Type B pancreatic cell (in vitro differentiated cells): ENCODE measurements at places on chromosomes 3 and 15.
A peak's percentile ranks its signal among the peaks of the same experiment; 100 is the strongest.

DNA sequence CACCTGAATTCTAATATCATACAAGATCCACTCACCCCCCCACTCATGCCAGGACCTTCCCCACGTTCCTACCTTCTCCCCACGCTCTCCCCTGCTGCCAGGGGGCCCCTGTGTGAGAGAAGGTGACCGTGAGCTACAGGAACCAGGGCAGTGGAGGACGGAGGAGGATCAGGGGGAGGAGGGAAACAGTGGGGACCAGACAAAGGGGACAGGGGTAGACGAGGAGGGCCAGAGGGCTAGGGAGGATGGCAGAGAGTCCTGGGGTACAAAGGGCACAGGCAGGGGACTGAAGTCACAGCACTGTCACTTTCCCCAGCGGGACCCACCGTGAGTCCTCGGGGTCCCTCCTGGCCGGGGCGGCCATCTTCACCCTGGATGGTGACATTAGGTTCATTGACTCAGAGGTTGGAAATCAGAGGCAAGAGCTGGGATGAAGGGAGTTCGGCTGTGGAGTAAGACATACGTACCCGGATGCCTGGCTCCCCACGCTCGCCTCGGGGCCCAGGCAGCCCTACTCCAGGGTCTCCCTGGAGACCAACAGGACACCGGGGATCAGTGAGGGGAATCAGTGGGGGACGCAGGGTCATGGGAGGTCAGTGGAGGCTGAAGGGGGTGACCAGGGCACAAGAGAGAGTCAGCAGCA lies 6.3 kb upstream of the UCN2 start:
- no peak for DNase-seq

GRCh38 chr3:186383026-186383993 lies 21.3 kb upstream of the DGKG start:
- DNase-seq = no peak

DNA sequence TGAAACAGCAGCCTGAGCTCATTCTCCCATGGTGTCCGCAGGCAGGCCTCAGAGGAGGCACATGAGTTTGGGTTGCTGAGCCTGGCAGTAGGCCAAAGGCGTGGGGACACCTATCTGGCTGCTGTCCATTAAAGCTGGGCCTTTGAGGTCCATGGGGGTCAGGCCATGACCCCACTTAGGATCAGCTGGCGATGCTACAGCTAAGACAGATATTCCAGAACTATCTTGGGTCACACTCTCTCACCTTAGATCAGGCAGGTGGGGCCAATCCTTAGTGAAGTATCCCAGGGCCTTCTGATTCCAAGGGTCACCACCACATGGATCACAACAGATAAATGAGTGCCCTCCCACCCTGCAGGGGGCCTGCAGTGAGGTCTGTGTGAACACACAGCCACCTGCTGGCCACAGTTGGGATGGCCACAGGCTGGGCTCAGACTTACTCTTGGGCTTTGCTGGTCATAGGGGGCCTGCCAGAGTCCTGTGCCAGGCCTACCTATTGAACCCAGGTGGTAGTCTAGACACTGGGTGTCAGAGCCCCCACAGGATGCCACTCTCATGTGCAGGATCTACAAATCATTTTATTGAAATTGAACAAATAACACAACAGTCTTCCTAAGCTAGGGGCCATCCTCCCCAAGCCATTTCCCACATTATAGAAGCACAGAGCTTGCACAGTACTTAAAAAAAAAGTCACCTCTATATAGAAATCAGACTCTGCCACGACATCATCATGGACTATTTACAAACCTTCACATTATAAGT lies 2.0 kb upstream of the HYAL2 start:
- no peak for DNase-seq

GRCh38 chr15:90095521-90095959 lies 6.7 kb downstream of the IDH2 start:
- DNase-seq = no peak

GRCh38 chr3:158097593-158098308 lies 8.5 kb downstream of the SHOX2 start:
- peak; percentile 86 for DNase-seq

DNA sequence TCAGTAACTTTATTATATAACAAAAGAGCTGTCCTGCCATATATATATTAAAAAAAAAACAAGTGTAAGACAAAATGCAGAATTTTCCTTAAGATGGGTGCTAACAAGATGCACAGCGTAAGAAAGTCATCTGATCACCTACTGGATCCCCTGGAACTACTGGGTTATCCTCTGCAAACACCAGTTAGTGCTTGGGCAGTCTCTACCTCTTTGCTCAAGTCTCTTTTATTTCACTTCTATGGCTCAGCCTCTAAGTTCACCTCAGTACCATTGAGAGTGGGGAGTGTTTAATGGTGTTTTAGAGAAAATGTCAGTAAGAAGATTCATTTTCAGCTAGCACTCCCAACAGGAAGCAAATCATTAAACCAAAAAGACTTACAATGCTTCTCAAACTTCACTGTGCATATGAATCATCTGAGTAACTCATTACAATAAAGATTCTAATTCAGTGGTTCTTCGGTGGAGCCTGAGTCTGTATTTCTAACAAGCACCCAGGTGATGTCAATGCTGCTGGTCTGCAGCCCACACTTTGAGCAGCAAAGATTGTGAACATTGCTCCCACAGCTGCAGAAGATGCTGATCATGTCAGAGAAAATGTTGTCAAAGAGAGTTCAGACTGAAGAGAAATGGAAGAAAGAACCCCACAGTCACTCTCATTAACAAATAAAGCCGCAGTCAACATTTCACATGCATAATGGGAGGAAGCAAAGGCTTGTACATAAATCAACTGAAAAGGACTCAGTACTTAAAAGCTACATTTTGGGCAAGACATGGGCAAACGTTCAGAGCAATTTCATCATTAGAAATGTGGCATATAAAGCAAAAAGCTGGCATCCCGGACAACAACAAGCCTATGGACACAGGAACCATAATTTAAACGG lies 227.1 kb upstream of the ATP11B start:
- DNase-seq = no peak

- DNase-seq = no peak
Observed at GRCh38 chr15:20349774-20350498, 191.7 kb downstream of the GOLGA6L6 start.

DNA sequence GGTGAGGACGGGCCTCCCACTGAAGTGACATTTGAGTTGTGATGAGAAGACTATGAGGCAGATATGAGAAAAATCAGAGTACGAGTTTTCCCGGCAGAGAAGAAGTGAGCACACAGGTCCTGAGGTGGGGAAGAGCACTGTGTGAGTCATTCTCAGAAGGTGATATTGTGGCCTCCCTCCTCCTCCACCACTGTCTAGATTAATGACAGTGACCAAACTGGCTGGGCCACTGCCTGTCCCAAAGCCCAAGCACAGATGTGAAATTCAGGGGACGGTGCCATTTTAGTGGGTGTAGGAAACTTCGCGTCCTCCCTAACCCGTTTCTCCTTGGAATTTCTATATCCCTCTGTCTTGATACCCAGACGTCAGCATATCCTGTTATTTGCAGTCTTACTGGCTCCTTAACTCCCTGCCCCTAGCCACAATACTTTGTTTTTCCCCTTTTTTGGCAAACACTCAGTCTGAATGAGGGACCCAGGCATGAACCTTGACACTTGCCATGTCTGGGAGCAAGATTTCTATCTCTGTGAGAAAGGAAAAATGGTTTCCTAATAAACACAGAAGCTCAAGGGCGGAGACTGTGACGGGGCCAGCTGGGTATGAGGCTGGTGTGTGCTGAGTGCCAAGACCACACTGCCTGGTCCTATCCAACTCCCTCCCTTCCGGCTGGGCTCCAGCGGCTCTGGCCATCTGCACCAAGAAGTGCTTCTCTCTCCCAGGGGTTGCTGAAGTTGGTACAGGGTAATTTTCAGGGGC lies 15.2 kb downstream of the PRICKLE2 start:
- no peak for DNase-seq

- DNase-seq = no peak
Observed at GRCh38 chr3:151871639-151872468, 1.6 kb upstream of the SUCNR1 start.

- DNase-seq = no peak
Observed at GRCh38 chr3:195698647-195699387, 22.0 kb upstream of the MUC20 start.

DNA sequence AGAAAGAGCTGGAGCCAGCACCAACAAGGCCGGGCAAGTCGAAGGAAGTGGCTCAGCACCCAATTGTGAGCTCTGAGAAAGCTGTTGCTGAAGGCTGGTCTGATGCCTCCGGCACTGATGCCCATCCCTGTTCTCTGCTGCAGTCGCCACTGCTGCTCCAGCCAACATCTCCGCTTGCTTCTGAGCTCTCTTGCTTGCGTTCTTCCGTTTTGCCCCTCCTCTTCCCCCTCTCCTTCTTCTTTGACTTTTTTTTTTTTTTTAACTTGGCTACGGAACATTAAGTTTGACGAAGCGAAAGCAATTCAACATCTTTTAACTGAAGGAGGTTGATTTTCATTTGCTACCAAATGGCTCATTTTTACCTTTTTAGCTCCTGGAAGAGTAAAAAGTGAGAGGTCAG lies 442.9 kb downstream of the MCTP2 start:
- DNase-seq = no peak

GRCh38 chr3:180072786-180073185 lies 36.0 kb upstream of the PEX5L start:
- no peak for DNase-seq

- no peak for DNase-seq
Observed at GRCh38 chr3:148815316-148816110, 12.1 kb upstream of the CPB1 start.

DNA sequence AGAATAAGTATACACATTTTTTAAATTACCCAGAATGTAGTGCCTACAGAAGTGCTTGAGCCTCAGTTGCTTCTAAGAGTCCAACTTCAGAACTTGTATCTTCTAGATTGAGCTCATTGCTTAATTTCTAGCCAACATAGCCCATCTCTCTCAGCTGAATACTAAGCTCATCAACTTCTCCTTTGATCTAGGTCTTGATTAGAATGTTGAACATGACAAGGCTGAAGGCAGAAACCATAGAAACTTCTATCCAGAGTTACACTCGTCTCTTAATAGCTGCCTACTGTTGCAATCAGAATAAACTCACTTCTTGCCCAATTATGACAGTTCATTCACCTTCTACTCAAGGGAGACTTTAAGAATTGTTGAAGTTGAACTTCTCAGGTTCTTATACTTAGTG lies 327.3 kb upstream of the THBS1 start:
- no peak for DNase-seq

DNA sequence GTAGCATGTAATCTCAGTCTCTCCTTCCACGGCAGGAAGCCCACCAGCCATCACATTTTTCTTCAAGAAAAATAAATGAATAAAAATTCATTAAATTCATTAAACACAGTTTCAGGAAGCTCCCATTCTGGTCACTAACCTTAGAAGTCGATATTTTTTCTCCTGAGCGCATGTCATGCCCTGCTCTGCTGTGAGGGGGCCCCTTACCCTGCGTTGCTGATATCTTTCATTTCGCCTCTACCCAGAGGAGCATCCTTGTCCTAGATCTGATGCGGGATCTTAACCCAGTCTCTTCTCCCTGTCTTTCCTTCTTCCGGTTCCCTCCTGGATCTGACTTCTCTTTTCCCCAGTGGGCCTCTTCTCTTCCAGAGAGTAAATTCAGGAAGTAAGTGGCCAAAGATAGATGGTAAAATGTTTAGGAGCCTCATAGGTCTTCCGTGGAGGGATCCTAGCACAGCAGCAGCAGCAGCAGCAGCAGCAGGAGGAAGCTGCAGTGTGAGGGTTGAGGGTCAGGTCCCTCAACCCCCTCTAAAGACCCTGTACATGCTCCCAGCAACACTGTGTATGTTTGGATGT lies 1.4 kb upstream of the ILDR1 start:
- no peak for DNase-seq

DNA sequence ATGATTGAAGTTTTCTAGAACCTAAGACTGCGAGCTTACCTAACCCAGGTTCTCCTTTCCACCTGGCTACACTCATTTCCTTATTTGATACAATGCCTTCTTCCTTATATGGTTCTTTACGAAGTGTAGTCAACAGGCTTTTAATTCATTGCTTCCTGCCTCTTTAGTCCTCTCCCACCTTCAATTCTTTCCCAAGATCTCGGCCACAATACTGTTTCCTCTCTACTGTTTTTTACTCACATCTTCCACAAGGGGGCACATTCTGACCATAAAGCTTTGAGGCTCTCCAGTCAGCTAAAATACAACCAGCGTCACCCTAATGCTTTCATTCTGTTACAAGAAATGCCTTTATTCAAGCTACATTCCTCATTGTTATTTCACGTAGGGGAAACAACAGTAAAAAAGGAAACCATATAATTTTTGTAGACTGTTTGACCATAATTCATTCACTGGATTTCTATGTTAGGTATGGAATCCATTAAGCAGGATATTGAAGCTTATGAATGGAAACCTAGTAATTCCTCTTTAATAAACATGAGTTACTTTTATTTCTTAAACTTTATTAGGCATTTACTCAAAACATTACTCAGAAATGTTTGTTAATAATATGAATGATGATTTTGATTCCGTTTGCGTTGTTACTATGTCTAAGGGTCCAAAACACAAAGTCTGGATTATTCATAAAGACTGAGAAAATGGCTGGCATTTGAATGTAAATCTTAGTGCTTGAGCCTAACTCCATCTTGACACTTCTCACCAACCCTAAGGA lies 29.5 kb upstream of the VEPH1 start:
- no peak for DNase-seq

DNA sequence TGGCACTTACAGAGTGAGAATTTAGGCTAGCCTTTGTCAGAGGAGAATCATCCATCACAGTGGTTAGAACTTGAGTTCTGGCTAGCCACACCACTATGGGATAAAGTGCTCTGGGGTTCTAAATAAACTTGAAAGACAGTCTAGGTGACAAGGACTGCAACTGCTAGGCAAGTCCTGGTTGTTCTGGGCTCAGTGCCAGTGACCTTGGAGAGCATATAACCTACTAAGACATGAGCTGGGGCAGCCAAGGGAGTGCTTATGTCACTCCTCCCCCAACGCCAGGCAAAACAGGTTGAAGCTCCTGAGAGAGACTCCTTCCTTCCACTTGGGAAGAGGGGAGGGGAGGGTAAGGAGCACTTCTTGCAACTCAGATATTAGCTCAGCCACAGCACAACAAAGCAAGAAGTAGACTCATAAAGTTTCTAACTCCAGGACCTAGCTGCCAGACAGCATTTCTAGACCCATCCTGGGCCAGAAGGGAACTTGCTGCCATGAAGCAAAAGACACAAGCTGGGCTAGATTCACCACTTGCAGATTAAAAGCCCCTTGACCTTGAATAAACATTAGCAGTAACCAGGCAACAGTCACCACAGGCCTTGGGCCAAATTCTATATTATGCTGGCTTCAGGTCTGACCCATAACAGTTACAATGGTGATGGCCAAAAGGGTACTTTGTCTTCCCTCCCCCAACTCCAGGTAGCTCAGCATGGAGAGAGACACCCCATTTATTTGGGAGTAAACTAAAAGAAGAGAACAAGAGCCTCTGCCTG lies 963.7 kb downstream of the PLOD2 start:
- DNase-seq = no peak

DNA sequence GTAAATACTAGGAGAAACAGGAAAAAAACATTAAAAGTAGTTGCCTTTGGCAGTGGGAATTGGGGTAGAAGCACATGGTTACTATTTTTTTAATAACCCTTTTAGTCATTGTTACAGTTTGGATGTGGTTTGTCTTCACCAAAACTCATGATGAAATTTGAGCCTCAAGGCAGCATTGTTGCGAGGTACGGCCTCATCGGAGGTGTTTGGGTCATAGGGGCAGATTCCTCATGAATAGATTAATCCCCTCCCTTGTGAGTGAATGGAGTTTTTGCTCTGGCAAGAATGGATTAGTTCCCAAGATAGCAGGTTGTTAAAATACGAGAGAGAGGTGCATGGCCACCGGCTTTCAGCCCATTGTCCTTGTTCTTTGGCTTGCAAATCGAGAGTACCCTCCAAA lies 92.6 kb downstream of the LEKR1 start:
- no peak for DNase-seq
